ENCODE measurements at places on chromosomes 12 and 14.
A peak's percentile ranks its signal among the peaks of the same experiment; 100 is the strongest.

DNA sequence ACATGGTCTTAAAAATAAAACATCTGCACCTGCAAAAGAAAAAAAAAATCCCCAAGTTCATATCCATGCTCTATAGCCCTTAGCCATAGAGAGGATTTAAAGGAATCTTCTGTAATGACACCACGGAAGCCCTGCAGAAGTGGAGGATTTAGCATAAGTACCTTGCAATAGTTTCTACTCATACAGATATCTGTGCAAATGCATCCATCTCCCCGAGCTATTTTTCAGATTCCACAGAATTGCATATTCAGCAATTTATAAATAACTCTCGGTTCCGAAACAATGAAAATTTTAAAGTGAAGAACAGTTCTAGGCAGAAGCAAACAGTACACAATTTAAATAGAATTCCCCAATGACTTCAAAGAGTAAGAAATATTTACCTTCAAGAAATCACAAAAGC lies 424 bp downstream of the IGF1 start:
- DNase-seq = no peak

DNA sequence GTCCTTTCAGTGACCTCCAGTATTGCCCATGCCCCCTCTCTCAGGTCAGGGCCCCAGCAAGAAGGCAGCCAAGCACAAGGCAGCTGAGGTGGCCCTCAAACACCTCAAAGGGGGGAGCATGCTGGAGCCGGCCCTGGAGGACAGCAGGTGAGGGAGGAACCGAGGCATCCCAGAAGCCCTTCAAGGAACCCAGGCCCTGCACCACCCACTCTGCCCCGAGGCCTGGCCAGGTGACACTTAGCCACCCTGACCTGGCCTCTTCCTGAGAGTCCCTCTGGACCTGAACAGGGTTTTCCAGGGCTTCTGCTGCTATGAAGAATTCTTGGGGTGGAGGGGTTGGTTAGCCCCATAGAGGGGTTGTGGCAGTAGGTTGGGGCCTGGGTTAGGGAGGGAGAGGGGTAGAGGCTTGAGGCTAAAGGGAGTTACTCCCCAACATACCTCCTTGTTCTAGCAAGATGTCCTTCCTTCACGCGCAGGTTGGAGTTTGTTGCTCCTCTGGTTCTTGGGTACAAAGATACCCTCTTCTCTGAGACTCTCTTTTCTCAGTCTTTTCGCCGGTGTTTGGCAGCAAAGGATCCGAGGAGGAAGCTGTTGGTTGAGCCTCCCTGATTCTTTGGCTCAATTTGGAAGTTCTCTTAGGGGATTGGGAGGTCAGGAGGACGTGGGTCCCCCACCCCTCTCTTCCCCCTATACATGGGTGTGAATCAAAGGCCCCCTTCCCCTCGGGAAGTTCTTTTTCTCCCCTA lies 2.1 kb downstream of the TARBP2 start:
- DNase-seq = no peak

- DNase-seq = no peak
Measured at GRCh38 chr12:51482929-51483697, 58.5 kb downstream of the SLC4A8 start.

DNA sequence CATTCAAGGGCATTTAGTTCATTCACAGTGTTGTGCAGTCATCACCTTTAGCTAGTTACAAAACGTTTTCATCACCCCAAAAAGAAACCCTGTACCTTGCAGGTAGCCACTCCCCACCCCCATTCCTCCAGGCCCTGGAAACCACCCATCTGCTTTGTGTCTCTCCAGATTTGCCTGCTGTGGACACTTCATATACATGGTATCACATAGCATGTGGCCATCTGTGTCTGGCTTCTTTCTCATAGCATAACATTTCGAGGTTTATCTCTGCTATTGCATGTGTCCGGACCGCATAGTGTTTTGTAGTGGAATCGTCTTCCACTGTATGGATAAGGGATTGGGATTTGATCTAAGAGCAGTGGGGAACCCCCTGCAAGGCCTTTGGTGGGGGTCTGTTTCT lies 143.1 kb downstream of the AACS start:
- no peak for DNase-seq

DNA sequence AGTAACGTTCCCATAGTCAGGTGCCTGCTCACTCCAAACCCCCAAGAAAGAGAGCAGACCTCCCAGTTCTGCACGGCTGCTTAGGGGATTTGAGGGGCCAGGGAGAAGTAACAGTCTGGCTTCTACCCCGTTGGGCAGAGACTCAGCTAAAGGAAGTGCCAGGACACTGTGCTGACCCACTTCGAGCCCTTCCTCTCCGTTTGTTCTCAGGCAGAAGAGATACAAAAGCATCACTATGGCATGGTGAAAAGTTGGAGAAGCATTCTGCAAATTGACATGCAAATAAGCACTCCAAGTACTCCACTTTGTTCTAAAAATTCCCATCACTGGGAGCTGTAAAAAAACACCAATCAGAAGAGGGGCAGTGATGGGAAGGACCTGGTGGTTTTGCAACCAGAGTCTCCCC lies 239.1 kb downstream of the EGLN3 start:
- no peak for DNase-seq

GRCh38 chr14:74231784-74232183 lies 7.5 kb upstream of the VSX2 start:
- DNase-seq = no peak

DNA sequence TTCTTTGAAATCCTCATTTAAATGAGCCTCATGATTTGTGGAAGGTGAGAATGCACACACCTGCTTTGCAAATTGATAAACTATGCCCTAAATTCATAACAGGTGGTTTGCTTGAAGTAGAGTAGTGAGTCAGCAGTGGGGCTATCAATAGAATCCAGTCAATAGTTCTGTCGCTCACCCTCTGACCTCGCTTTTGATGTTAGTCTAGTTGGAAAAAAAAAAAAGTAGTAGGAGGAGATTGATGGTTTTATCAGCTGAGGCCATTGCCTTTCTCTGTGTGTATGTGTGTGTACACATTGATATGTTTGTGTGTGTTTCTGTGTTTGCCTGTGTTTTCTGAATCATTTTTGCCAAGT lies 267.3 kb downstream of the SNAPC1 start:
- DNase-seq = no peak

- DNase-seq = no peak
Measured at GRCh38 chr14:70754991-70755390, 54.3 kb downstream of the MAP3K9 start.

- no peak for DNase-seq
Measured at GRCh38 chr14:62585247-62585646, 460.0 kb downstream of the KCNH5 start.

DNA sequence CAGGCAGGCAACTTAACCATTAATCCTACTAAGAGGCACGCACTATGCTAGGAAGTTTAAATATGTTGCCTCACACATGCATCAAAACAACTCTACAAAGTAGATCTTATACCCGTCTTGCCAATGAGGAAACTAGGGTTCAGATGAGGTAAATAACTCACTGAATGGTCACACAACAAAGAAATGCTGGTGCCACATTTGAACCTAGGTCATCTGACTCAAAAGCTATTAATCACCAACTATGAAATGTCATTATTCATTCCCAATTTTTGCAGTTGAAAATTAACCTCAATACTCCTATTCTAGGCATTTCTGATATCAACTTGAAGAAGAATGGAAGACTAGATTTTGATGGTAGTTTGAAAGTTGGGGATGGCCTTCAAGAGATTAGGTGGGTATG lies 2.8 kb upstream of the PYROXD1 start:
- DNase-seq = no peak

DNA sequence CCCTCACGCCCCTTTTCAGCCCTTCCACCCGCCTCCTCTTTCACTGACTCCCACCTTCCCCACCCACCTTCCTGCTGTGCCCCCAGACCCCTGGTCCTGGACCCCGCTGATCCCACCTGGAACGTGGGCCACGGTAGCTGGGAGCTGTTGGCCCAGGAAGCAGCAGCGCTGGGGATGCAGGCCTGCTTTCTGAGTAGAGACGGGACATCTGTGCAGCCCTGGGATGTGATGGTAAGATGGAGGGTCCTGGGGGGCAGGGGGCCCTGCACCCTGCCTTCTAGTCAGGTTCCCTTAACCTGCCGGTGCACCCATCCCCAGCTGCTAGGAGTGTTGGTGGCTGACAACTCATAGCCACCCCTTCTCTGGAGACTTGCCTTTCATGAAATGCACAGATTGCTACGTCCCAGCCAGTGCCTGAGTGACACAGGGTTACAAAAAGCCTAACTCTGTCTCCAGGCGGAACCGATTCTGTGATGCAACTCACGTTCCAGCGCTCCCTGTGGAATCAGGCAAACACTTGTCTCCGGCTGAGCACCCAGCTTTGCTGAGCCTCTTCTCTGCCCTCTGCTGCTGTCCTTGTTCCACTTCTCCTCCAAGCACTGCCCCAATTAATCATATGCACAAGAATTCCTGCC lies 15.0 kb upstream of the OAS2 start:
- DNase-seq = no peak

DNA sequence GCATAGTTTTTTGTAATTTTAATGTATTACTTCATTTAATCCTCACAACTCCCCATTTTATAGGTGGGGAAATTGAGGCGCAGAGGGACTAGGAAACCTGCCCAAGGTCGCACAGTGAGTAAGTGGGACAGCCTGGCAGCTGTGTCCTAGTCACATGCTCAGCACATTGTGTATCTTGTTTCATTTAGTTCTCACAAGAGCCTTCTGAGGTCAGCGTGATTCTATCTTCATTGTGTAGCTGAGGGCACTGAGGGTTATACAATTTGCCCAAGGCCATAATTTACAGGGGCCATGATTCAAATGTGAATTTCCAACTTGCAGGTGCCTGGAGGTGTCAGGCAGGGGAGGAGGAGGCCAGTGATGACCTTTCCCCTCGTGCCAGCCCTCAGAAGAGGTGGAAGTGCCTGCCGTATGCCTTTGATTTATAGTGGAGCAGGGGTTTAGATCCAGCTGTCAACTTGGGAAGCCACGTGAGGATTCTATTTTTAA lies 30.3 kb upstream of the SMOC1 start:
- DNase-seq = no peak

- DNase-seq = peak; percentile 18
Measured at GRCh38 chr12:91774434-91774921, 371.2 kb downstream of the BTG1 start.

GRCh38 chr12:108442067-108442466 lies 73.0 kb upstream of the FICD start:
- peak; percentile 54 for DNase-seq

DNA sequence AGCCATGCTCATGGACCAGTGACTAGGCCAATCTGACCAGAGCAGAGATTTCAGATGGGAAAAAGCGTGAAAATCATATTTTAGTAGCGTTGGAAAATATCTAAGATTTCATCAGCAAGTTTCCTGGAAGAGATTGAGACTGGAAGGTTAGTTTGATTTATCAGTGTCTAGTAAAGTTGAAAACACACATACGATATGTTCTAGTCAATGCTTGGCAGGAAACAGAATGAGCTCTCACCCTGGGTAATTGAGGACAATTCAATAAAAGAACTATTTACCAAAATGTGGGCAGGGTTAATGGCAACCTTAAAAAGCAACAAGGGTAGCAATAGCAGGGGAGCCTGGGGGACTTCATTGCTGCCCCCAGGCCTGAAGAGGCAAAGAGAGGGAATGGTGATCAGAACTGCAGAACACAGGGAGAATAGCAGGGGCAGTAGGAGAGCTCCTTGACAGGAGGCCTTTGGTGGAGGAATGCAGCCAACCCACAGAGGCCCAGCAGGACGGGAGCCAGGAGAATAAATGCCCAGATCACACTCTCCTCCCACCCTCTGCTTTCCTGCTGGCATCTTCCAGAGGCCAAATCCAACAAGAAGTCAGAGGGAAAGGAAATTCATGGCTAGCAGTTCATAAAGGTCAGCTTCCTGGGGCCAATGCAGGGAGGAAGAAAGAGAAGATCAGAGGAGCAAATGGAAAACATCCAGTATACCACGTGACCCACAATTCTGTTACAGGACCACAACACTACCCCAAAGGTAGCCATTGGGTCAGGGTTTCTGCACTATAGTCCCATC lies 27.6 kb upstream of the LRP6 start:
- DNase-seq = no peak

DNA sequence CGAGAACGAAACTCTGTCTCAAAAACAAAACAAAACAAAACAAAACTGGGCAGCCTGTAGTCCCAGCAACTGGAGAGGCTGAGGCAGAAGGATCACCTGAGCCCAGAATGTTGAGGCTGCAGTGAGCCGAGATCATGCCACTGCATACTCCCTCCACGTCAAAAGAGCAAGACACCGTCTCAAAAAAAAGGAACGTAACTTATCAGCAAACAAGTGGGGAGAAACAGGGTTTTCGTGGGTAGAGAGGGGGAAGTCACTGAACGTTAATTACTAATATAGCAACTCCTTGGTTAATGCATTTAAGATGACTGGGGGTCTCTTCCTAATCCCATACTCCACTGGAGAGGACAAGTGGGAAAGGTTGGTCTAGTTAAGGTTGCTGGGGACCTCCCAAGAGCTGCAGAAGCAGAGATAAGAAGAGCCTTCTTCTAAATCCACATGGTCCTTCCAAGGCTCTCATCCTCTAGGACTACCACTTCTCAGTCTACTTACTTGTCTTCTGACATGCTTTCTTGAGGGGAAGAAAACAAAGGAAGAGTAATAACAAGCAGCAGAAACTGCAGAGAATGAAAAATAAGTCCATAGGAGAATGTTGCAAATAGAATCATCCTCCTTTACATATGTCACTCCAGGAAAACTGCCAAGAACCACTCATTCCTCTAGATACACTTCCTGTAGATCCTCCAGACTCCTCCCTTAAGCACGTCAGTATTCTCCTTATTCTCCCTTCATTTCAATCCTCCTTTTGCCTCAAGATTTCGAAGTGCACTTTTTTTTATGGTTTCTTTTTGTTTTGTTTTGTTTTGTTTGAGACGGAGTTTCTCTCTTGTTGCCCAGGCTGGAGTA lies 5.8 kb downstream of the NUMB start:
- DNase-seq = no peak

GRCh38 chr14:42719391-42719790 lies 1112.7 kb downstream of the LRFN5 start:
- no peak for DNase-seq

- no peak for DNase-seq
Measured at GRCh38 chr12:57129889-57130288, 1.6 kb downstream of the LRP1 start.

- no peak for DNase-seq
Measured at GRCh38 chr14:91997492-91997891, 42.4 kb downstream of the TRIP11 start.

DNA sequence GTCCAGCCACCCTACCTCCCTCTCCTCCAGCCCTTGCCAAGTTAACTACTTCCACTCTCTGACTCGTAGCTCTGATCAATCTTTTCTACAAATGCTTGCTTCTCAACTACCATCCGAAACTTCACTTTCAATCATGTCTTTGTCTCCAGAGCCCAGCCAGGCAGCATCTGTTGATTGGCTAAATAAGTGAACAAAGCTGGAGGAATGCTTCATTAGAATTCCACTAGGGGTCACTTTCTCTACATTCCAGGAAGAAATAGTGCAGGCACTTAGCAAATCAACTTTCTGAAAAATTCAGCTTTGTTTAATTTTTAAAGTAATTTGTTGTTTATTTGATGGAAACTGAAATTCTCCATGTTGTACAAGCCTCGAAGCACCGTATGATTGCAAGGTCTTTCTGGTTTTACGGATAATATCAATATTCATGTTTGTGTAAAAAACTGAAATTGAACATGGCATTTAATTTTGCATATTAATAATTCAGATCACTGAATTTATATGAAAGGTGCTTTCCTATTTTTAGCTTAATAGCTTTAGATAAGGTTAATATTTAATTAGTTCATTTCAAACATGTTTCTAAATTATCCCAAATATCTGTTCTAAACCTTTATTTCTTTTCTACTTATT lies 32.4 kb upstream of the HELB start:
- peak; percentile 81 for DNase-seq
